Neural crest cell (in vitro differentiated cells): ENCODE measurements at places on chromosomes 6 and 20. TPM values are rescaled to one million over a fixed set of nuclear protein-coding genes. Genes with fewer than 3 reads are reported as not detected.

- H3K27me3 ChIP-seq: no peaks in the 10 kb centered on the region
- H3K4me1 ChIP-seq: peaks cover 29% of the 10 kb centered on the region
- H3K36me3 ChIP-seq: peaks cover 10% of the 10 kb centered on the region
- DNase-seq: no peak
- H3K4me3 ChIP-seq: no peak overlapping the region
Observed at GRCh38 chr6:148415511-148416260, 73.0 kb downstream of the SASH1 start.

GRCh38 chr6:125236536-125237327 is 65.0 kb downstream of the HDDC2 start:
- DNase-seq: no peak
- no peak overlapping the region for H3K4me3 ChIP-seq
- H3K4me1 ChIP-seq: peaks cover 4% of the 10 kb centered on the region
- no peak overlapping the region for H3K27ac ChIP-seq

- no peak overlapping the region for H3K27ac ChIP-seq
- DNase-seq: no peak
- H3K27me3 ChIP-seq: no peaks in the 10 kb centered on the region
- no peak overlapping the region for H3K4me3 ChIP-seq
Observed at GRCh38 chr6:71406865-71407860, 118.6 kb downstream of the OGFRL1 start.

- no peaks in the 10 kb centered on the region for H3K27me3 ChIP-seq
- no peak overlapping the region for H3K4me3 ChIP-seq
- DNase-seq: no peak
- H3K36me3 ChIP-seq: no peaks in the 10 kb centered on the region
Observed at GRCh38 chr6:46453741-46454316, 37.4 kb downstream of the RCAN2 start.

Gene CPNE1
- 236 and 245 TPM in 2 replicates for total RNA-seq
